ENCODE measurements at places on chromosomes 7 and 10. TPM values are rescaled to one million over a fixed set of nuclear protein-coding genes. Genes with fewer than 3 reads are reported as not detected.
A peak's percentile ranks its signal among the peaks of the same experiment; 100 is the strongest.

GSTO2 gene
- total RNA-seq: 6.3 TPM

CNPY1 gene
- 0.10 TPM for total RNA-seq

EPO gene
- total RNA-seq: not detected

ENKUR gene
- 0.39 TPM for total RNA-seq

ARID5B gene
- 68.3 TPM for total RNA-seq

ATOH7 gene
- total RNA-seq: not detected

ITGB1 gene
- total RNA-seq: 442 TPM

ZNF92 gene
- total RNA-seq: 10.9 TPM

CALCR gene
- 0.49 TPM for total RNA-seq

TEX36 gene
- not detected for total RNA-seq

PDAP1 gene
- 14.3 TPM for total RNA-seq

AKR1C2 gene
- total RNA-seq: 4.5 TPM

NEUROG3 gene
- not detected for total RNA-seq

C10orf67 gene
- 0.30 TPM for total RNA-seq

ZNF37A gene
- total RNA-seq: 17.0 TPM

- DNase-seq: no peak
Measured at GRCh38 chr7:43593010-43593409, 10.1 kb downstream of the STK17A start.

GRCh38 chr10:128160297-128160711 is 34.1 kb upstream of the MKI67 start:
- no peak for DNase-seq

DNA sequence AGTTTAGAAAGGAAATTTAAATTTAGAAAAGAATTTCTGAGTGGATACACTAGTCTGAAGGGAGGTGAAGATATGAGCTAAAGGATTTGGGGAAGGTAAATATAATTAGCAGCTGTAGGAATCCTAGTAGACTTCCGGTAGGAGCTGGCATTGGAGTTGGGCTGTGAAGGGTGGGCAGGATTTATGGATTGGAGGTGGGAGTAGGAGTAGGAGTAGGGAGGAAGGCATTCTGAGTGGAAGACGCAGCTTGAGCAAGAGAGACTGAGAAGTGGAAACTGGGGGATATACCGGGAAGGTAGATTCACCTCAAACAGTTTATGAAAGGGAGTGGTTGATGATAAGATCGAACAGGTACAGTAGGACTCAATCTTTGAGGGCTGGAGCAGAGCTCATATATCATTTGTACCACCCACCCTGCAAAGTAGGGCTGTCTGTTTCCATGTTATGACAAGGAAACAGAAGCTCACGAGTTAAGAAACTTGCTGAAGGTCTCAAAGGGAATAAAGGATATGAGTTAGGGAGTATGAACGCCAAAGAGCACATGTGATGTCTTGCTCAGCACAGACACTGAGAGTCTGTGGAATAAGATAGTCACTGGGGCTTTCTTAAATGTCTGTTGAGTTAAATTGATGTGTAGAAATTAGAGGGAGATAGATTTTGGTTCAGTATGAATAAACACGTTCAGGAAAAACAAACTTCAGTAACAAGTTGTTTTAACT is 81.6 kb downstream of the RPS24 start:
- DNase-seq: no peak

DNA sequence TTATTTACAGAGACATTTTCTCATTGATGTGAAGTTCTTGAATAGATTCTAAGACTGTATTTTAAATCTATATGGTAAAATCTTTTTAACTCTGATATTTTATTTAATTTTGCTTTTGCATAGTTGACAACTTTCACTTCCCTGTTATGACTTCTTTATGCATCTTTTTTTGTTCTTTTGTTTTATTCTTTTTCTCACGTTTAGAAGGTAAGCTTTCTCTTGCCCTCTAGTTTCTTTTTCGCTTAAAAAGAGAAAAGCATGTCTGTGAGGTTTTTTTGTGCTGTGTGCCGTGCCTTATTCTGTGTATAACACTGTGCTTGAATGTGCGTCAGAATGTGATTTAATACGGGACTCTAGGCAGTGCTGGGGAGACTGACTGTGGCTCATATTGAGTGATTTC is 74.7 kb downstream of the AP3M1 start:
- DNase-seq: no peak

GRCh38 chr10:3236644-3237404 is 64.2 kb upstream of the PITRM1 start:
- no peak for DNase-seq

- DNase-seq: no peak
Measured at GRCh38 chr10:14416308-14416700, 85.6 kb upstream of the FRMD4A start.

DNA sequence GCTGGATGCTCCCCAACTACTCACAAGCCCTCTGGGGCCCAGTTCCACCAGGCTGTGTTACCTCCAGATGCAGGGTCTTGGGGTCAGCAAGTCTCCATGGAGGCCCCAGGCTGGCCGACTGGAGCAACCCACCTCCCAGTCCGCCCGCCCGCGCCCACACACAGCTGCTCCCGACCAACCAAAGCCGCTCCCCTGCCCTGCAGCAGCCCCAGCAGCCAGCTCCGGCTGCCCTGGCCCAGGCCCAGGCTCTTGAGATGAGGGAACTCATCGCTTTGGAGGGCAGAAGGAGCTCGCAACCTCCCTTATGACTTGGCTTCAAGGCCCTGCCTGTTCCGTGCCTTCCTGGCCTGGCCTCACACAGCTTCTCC is 47.2 kb downstream of the LRRC20 start:
- no peak for DNase-seq

DNA sequence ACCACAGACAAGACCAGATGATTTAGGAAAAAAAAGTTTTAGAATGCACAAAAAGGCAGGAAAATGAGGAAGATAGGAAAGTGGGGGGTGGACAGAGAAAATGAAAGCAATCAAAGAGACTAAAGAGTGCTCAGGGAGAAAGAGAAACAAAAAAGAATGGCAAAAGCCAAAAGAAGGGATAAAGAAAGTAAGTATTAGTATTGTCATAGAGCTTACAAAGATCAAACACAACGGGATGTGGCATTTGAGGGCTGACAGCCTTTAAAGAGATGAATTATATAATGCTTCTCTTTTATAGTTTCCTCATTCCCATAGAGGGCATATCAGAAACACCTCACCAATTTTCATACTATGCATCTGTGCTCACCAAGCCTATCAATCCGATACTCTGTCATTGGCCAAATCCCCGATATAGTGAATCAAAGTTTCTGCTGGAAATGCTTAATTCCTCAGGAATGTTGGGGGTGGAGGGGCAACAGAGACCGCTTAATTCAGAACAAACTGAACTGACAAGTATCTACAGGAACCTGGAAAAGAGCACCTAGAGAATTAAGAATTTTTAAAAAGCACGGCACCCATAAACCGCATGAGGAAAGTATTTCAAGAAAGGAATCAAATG is 2.7 kb downstream of the COG5 start:
- no peak for DNase-seq

GRCh38 chr7:148325208-148325607 is 265.4 kb upstream of the C7orf33 start:
- DNase-seq: no peak

DNA sequence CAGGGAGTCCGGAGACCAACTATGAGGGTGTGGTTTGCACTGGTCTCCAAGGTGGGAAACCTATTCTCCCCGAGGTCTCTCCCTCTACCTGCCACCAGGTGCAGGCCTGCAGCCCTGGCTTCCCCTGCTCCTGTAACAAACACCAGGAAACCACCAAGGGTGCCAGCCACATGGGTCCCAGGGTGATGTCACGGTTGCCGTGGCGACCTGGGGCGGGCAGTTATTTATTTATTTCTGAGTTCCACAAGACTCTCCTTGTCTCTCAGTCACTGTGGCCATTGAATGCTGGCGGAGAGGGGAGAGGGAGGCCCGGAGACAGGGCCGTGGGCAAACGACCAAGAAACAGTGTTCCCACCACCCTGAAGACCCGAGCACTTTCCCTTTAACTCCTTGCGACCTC is 27.0 kb downstream of the MMD2 start:
- DNase-seq: no peak

GRCh38 chr10:5477948-5478693 is 21.2 kb downstream of the CALML5 start:
- DNase-seq: no peak

DNA sequence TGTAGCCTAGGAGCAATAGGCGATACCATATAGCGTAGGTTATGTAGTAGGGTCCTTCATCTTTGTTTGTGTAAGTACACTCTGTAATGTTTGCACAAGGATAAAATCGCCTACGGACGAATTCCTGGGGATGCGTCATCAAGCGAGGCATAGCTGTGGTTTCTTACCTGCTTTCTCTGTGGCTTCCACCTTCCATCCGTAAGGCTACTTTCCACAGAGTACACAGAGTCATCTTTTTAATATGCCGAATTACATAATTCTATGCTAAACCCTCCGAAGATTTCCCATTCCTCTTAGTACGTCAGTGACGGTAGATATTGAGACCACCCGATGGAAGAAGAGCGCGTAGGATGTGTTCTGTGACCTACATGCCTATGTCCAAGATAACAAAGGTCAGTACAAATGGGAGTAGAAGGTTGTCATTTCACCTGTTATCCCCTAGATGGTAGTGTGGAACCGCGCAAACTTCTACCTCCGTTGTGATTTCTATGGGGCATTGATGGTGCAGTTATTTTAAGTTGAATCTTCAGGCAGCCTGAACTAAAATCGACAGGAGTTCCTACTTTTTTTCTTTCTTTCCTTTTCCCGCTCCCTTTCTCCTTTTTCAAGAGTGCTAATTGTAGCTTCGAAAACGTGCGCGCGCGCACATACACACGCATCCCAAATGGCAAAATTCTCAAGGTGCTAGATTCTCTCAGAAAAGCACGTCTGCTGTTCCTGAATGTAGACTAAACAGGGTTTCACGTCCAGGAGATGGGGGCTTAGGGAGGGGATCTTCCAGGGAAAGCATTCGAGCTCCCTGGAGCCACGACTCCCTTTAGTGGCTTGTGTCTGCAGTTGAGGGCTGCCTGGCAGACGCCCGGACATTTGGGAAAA is 111.7 kb upstream of the MBL2 start:
- peak; percentile 37 for DNase-seq

DNA sequence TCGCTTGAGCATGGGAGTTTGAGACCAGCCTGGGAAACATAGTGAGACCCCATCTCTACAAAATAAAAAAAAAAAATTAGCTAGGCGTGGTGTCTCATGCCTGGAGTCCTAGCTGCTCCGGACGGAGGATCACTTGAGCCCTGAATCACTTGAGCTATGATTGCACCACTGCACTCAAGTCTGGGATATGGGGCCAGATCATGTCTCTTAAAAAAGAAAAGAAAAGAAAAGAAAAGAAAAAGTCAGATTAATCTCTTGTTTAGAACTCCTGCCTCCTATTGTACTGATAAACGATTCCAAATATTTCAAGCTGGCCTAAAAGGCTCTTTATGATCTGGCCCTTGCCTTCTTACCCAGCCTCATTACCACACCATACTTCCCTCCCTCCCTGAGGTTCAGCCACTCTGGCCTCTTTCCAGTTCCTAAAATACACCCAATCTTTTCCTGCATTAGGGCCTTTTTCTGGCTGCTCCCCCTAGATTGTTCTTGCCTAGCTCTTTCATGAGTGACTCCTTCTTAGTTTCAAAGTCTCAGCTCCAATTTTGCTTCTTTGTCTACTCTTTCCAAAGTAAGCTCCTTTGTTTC is 41.7 kb downstream of the VCL start:
- DNase-seq: peak; percentile 51

DNA sequence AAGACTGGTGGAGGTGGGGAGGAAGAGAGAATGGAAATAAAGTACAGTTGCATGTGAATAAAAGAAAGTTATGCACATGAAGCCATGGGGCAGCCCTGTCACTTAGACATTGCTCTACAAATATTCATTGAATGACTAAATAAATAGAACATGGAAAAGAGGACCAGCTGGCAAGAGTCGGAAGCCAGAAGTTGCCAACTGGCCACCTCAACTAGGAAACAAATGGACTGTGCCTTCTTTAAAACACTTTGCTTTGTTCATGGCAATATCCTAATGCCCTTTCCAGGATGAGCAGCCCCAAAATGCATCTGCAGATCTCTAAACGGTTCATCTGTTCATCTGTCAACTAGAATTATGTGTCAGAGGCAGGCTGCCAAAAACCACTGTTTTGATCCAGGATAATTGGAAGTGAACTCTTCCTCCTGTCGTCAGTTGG is 157.3 kb downstream of the NOC3L start:
- DNase-seq: peak; percentile 21

DNA sequence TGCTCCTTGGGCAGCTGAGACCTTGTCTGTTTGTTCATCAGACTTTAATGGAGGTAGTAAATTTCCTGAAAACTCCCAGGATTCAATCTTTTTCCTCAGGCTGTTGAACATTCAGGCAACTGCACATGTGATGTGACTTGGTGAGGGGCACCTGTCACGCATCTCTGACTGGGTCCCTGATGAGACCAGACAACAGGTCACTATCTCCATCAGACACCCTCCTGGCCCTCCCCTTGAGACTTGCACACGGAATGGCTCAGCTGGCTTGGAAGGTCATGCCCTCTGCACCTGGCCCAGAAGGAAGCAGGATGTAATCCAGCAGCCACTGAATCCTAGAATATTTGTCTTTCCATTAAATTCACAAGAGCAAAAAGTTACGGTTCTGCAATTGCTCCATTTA is 15.9 kb downstream of the AQP1 start:
- no peak for DNase-seq

DNA sequence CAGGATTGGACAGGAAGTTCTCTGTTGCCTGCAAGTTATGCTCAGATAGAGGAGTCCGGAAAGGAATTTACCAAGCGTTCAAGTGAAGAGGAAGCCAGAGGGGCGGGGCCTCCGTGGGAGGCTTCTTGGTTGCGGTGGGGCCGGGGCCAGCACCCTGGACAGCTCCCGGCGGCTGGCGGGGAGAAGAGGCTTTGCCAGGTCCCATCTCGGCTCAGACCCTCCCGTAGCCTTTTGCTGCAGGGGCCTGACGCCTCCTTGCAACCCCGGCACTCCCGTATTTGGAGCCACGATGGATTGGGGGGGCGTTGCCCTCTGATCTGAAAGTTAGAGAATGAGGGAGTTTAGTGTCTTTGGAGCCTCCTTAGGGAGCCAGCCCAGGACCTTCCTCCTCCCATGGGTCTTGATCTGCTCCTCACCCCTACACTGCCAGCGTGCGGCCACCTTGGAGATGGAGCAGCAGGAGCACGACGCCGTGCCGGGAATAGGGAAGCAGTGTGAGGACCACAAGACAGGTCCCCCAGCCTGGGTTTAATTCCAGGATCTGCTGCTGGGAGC is 3.1 kb upstream of the SLC18A3 start:
- DNase-seq: no peak

GRCh38 chr10:124748953-124749645 is 4.9 kb upstream of the FAM53B start:
- no peak for DNase-seq

DNA sequence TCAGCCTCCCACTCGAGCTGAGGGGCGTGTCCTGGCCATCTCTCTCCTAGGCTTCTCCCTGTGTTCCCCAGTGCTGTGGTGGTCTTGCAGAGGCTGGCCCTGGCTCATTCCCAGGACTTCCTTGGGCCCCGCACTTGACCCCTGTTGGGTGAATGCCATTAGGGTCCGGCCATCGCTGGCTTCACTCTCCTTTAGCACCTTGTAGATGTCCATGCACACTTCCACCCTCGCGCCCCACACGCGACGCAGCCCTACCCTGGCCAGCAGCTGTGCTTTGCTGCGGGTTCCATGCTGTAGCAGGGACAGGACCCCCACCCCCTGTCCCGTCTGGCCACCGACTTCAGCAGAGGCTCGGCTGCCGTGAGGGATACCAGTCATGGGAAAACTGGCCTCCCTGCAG is 46.3 kb downstream of the PITRM1 start:
- no peak for DNase-seq

GRCh38 chr7:13181216-13181615 is 493.8 kb downstream of the ARL4A start:
- no peak for DNase-seq

GRCh38 chr7:7554021-7554432 is 12.7 kb upstream of the MIOS start:
- DNase-seq: no peak

All from skin of body (tissue), 3 donors.